ENCODE measurements at places on chromosomes 3 and 15.

DNA sequence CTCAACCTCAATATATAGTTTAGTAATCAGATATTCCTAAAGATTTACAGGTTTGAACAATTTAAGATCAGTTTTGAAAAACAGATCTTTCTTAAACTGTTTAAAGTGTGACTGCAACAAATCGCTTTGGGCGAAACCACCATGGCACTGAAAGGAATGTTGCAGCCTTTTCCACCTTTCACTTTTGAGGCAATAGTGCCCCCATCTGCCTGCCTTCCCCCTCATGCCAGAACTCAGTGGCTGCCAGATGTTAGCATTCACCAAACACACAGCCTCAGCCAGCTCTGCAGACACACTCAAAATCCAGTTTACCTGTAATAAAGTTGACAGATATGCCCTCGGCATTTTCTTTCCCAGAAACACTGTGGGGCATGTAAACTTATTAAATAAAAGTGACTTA, 3.3 kb downstream of the LYSMD4 start:
- DNase-seq: no peak

GRCh38 chr3:43095370-43095769, 10.5 kb downstream of the POMGNT2 start:
- no peak for DNase-seq

DNA sequence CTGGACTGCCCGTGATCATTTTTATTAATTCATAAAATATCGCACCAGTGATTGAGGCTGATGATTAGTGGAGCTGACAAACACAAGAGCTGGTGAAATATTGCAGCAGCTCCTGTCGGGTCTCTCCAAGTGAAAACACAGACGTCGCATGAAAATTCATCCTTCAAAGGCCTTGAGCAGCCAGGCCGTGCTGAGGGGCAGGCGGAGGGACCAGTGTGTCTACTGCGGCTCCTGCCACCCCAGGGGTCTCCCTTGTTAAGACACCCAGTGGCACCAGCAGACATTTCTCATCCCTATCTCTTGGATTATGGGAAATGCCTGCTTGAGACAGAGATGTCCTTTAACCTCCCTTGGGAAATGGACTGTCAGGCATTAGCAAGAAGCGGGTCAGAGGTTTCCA, 289.4 kb upstream of the TLE3 start:
- no peak for DNase-seq

- DNase-seq: peak; percentile 19
Observed at GRCh38 chr3:151838574-151839312, 24.8 kb downstream of the AADAC start.

- DNase-seq: no peak
Observed at GRCh38 chr15:33448151-33448550, 137.4 kb downstream of the RYR3 start.

DNA sequence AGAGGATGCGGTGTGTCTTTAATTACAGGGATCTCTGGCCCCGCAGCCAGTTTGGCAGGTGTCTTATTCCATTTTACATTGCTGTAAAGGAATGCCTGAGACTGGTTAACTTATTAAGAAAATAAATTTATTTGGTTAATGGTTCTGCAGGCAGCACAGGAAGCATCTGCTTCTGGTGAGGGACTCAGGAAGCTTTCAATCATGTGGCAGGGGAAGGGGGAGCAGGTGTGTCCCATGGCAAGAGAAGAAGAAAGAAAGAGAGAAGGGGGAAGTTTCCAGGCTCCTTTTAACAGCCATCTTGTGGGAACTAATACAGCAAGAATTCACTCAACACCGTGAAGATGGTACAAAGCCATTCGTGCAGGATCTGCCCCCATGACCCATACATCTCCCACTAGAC, 128.0 kb upstream of the CRBN start:
- no peak for DNase-seq

DNA sequence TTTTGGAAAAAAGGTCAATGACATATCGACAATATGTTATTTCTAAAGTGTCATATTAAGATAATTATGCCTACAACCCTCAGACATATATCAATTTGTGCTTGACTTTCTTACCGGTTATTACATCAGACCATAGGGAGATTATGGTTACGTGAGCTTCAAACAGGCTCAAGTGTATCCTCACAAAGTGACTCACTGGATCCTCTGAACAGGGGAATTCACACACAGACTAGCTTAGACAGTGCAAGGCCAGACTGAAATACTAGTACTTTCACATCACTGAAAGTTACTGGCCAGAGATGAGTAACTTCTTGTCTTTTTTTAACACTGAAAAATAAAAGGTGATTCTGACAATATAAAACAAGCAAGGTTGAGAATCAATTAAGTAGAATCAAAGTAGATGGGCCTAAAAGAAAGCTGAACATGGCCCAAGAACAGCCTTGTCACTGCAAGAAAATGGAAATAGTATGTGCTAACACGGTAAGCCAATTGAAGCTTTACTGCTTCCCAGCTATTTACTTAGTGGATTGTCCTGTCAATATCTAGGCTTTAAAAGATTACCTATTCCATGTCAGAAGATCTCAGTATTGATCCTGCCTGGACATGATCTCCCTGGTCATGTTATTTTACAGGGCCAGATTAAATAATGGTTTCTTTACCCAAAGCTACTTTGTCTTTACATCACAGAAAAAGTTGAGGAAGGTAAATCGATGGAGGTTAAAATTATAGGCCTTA, 848.6 kb downstream of the ROBO1 start:
- DNase-seq: no peak

DNA sequence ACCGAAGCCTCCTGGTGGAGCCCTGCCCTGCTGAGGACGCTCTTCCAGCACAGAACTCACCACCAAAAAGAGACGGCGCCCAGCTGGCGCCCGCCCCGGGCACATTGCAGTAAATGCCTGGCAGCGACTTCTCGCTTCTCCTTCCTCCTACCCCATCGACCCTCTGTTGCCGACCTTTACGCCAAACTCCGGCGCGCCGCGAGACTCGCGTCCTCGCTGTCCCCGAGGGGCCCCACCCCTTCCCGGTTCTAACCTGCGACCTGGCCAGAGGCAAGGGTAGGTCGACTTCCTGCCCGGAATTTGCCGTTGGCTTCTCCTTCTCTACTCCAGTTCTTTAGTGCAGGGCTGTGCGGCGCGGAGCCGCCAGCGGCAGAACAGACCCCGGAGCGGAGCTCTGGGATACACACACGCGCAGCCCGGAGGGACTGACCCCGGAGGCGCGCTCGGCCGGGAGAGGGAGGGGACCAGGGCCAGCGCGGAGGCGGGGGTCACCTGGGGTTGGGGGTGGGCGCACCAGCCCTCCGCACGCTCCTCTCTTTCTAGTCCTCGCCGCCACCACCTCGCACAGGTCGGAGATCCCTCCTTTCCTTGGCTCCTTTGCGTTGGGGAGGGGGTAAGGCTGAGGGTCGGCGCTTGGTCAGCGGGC, 226.6 kb upstream of the AZI2 start:
- DNase-seq: no peak

DNA sequence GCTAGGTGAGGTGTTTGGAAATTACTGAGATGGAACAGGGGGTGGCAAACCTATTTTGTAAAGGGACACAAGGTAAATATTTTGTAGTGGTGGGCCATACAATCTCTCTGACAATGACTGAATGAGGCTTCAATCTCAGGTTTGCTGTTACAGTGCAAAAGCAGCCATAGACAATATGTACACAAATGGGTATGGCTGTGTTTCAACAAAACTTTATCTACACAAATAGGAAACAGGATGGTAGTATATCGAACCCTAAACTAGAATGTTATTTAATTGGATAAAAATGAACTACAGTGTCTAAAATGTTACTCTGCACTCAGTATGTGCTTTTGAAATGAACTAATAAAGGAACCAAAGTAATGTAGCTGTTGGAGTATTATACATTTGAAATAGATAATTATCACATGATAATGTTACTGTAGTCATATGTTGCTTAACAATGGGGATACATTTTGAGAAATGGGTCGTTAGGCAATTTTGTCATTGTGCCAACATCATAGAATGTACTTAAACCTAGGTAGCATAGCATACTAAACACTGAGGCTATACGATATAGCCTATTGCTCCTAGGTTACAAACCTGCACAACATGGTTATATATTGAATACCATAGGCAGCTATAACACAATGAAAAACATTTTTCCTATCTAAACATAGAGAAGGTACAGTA, 495.2 kb upstream of the TBL1XR1 start:
- DNase-seq: no peak

GRCh38 chr3:151962912-151963311, 89.5 kb downstream of the SUCNR1 start:
- DNase-seq: no peak

DNA sequence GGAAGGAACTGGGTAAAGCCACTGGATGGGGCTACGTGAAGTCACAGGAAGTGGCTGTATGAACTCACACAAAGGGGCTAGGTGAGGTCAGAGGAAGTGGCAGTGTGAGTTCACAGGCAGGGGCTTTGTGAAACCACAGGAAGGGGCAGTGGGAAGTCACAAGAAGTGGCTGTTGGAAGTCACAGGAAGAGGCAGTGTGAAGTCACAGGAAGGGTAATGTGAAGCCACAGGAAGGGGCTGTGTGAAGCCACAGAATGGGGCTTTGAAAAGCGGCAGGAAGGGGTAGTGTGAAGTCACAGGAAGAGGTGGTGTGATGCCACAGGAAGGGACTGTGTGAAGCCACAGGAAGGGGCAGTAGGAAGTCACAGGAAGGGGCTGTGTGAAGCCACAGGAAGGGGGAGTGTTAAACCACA, 34.6 kb downstream of the GASK1A start:
- DNase-seq: no peak

- DNase-seq: no peak
Observed at GRCh38 chr15:32670623-32671022, 29.1 kb downstream of the SCG5 start.

GRCh38 chr15:57881361-57881760, 174.8 kb downstream of the POLR2M start:
- no peak for DNase-seq

DNA sequence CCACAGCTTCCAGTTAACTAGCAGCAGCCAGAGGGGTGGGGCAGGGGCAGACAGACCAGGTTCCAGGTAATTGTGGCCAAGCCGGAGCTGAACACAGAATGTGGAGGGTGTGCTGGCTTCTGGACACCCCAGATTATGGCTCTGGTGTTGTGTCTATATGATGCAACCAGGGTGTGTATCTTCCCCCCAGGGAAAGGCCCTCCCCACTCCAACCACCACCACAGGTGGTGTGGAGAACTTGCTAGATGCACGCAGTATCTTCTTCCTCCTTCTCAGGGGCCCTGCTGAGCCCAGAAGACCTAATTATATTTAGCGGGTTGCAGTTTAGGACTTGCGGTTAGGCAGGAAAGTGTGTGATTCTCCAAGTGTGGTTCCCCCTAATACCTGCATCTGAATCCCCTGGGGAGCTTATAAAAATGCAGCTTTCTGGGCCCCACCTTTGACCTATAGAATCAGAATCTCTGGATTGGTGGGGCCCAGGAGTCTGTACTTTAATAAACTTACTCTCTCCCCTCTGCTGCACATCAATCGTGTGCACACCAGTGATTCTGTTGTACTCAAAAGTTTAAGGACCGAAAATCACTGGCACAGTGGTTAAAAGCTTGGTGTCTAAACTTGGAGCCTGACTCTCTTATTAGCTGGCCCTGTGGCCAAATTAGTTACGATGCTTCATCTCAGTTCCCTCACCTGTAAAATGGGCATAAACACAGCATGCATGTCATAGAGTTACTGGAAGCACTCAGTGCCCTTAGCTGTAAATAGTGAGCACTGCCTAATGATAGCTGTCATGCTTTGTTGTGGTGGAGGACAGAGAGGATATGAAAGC, 379.1 kb upstream of the PROK2 start:
- no peak for DNase-seq

GRCh38 chr3:114336122-114336697, 42.4 kb downstream of the TIGIT start:
- no peak for DNase-seq

GRCh38 chr3:184558726-184559125, 2.9 kb upstream of the EPHB3 start:
- DNase-seq: no peak

DNA sequence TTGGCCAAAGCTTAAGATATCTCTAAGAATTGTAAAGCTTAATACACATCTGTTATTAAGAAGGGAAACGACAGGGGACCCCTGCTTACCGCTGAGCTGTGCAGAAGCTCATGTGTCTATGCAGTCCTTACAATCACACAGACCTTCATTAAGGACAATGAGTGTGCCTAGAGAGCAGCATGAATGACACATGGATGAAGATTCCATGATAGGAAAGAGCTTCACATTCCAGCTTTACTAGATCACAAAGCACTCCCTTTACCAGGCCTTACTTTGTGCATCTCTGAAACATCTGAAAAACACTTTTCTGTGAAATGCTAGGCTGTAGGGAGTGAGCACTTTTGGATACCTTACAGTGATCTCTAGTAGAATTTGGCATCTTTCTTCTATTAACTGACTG, 32.0 kb downstream of the RNF168 start:
- DNase-seq: no peak

GRCh38 chr15:40959331-40960141, 6.3 kb downstream of the CHAC1 start:
- no peak for DNase-seq

DNA sequence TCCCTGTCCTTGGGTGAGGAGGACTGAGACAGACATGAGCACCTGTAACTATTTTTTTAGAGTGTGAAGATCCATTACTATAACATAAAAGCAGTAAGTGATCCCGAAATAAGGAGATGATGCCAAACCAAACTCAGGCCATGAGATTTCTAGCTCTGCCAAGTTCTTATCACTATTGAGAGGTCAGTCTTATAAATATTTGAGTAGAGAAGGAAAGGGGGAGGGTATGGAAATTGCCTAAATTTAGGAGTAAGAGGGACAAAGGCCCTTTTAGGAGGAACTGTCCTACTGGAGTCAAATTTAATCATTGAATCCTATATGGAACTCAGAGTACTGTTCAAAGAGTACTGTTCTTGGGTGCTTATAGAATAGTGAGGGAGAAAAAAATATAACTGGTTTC, 326.9 kb upstream of the NAALADL2 start:
- DNase-seq: no peak

- no peak for DNase-seq
Observed at GRCh38 chr3:10515884-10516495, 10.6 kb upstream of the ATP2B2 start.

DNA sequence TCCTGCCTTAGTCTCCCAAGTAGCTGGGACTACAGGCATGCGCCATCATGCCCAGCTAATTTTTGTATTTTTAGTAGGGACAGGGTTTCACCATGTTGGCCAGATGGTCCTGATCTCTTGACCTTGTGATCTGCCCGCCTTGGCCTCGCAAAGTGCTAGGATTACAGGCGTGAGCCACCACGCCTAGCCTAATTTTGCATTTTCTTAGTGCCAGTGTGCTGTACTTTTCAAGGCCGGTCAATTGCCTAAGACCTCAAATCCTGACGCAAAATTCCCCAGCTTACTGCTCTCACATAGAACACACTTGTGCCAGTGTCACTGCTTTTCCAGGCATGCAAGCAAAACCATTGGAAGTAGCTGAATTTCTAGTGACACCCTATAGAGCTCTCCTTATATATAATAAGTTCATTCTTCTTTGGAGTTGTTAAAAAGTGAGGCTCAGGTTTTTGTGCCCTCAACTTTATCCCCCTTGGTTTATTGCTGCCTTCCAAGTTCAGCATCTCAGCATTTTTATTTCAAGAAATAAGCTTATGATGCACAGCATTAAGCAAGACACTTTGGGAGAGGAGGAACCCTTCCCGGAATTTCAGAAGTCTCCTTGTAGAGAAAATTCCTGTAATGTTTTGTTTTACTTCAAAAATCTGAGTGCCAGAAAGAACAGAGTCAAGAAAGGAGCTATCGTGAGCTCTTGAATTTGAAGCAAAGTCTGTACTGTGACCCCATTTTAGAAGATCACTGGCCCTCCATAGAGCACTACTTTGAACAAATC, 93.2 kb downstream of the FILIP1L start:
- no peak for DNase-seq

Measured in activated CD4-positive, alpha-beta T cell treated with anti-CD3 and anti-CD28 coated beads for 4 hours (primary cell).